Natural killer cell (primary cell): ENCODE measurements at places on chromosomes 6 and 20.

GRCh38 chr20:62876902-62877816 is 15.5 kb upstream of the TCFL5 start:
- no peaks in the 10 kb centered on the region for H3K27me3 ChIP-seq
- H3K36me3 ChIP-seq: peaks cover 18% of the 10 kb centered on the region
- no peak for DNase-seq
- H3K4me3 ChIP-seq: no peak overlapping the region

- H3K27me3 ChIP-seq: no peaks in the 10 kb centered on the region
- H3K27ac ChIP-seq: no peak overlapping the region
- no peak overlapping the region for H3K4me3 ChIP-seq
Observed at GRCh38 chr6:42507901-42508300, 55.9 kb upstream of the UBR2 start.

- no peaks in the 10 kb centered on the region for H3K27me3 ChIP-seq
- H3K27ac ChIP-seq: no peak overlapping the region
- no peaks in the 10 kb centered on the region for H3K36me3 ChIP-seq
- no peaks in the 10 kb centered on the region for H3K4me1 ChIP-seq
Observed at GRCh38 chr6:17536586-17536985, 63.5 kb upstream of the FAM8A1 start.

DNA sequence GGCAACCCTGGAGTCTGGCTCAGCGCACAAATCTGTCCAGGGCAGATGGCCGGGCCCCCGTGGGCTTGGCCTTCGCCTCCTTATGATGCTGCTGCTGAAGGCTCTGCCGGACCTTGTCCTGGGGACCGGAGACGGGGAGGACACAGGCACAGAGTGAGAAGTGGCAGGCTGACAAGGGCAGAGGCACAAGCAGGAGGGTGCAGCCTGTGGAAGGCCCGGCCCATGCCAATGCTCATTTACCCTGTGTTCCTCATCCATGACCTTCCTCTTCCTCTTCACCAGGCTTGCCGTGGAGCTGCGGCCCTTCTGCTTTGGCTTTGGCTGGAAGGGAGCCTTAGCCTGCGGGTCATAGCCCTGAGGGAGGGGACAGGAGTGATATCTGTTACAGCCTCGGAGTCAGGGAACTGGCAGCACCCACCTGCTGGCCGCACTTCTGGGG is 2.4 kb downstream of the B3GALT4 start:
- DNase-seq: no peak
- no peak overlapping the region for H3K4me3 ChIP-seq
- H3K36me3 ChIP-seq: peaks cover 42% of the 10 kb centered on the region
- H3K4me1 ChIP-seq: peaks cover 43% of the 10 kb centered on the region

GRCh38 chr20:63056236-63057170 is 49.7 kb upstream of the BHLHE23 start:
- H3K27ac ChIP-seq: no peak overlapping the region
- H3K36me3 ChIP-seq: no peaks in the 10 kb centered on the region
- peaks cover 7% of the 10 kb centered on the region for H3K4me1 ChIP-seq
- no peak overlapping the region for H3K4me3 ChIP-seq
- peak; percentile 42 for DNase-seq
- H3K27me3 ChIP-seq: no peaks in the 10 kb centered on the region

DNA sequence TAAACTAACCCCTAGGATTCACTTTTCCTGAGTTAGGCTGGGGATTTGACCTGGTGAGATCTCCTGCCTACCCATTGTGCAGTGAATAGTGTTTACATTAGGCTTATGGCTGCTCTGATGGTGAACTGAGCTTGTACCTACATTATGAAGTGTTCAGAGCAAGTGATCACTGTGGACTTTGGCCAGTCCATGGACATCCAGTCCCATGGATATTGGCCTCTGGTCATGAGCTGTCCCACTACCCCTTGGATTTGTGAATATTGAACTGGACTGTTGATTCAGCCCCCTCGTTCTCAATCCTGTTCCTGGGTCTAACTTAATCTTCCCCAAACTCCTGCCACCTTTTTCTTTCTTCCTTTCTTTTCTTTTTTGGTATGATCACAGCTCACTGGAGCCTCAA is 13.8 kb downstream of the ASIP start:
- no peak overlapping the region for H3K4me3 ChIP-seq
- H3K27ac ChIP-seq: no peak overlapping the region
- no peak for DNase-seq
- H3K4me1 ChIP-seq: no peaks in the 10 kb centered on the region

DNA sequence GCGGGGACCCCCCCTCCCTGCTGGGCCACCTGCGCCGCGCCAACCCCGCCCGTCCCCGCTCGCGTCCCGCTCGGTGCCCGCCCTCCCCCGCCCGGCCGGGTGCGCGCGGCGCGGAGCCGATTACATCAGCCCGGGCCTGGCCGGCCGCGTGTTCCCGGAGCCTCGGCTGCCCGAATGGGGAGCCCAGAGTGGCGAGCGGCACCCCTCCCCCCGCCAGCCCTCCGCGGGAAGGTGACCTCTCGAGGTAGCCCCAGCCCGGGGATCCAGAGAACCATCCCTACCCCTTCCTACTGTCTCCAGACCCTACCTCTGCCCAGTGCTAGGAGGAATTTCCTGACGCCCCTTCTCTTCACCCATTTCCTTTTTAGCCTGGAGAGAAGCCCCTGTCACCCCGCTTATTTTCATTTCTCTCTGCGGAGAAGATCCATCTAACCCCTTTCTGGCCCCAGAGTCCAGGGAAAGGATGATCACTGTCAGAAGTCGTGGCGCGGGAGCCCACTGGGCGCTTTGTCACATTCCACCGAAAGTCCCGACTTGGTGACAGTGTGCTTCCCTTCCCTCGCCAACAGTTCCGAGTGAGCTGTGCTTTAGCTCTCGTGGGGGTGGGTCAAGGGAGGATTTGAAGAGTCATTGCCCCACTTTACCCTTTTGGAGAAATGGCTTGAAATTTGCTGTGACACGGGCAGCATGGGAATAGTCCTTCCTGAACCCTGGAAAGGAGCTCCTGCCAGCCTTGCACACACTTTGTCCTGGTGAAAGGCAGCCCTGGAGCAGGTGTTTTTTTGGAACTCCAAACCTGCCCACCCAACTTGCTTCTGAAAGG is 2.1 kb downstream of the VEGFA start:
- DNase-seq: peak; percentile 41
- no peak overlapping the region for H3K27ac ChIP-seq
- H3K27me3 ChIP-seq: peaks cover 26% of the 10 kb centered on the region
- peak overlapping the region; percentile 45 for H3K4me3 ChIP-seq
- no peaks in the 10 kb centered on the region for H3K36me3 ChIP-seq

- no peak overlapping the region for H3K4me3 ChIP-seq
- H3K36me3 ChIP-seq: no peaks in the 10 kb centered on the region
- no peak for DNase-seq
- no peak overlapping the region for H3K27ac ChIP-seq
- H3K27me3 ChIP-seq: no peaks in the 10 kb centered on the region
Observed at GRCh38 chr6:13004601-13005000, 288.0 kb downstream of the PHACTR1 start.

DNA sequence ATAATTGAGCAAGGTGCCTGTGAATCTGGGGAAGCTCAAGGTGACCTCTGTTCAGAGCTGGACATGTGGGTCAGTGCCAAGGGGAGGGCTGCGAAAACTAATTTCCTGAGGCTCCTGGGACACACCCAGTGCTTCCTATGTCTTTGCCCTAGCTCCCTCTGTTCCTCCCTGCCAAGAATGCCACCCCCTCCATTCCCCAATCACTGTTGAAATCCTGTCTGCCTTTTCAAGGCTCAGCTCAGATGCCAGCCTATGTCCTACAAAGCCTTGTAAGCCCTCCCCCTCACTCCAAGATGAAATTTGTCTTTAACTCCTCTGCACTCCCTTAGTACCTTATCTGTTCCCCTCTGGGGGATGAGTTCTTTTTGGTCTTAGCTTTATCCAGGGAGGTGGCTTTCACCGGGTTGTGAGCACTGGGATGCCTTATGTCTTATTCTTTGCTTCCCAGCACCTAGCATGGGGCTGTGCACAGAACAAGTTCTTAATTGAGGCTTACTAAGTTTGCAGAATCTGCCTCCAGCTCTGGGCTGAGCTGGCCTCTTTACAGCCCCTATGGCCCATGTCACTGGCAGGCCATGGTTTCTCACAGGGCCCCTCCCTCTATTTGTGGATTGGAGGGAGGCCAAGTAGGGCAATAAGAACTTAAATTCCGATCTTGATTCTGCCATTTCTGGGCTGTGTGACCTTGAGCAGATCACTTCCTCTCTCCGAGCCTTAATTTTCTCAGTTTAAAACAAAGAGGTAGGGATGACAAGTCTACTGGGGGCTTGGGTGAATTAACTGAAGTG is 51.5 kb upstream of the EPB41L1 start:
- H3K27ac ChIP-seq: no peak overlapping the region
- H3K27me3 ChIP-seq: no peaks in the 10 kb centered on the region
- no peak overlapping the region for H3K4me3 ChIP-seq
- DNase-seq: no peak
- no peaks in the 10 kb centered on the region for H3K36me3 ChIP-seq
- H3K4me1 ChIP-seq: peaks cover 2% of the 10 kb centered on the region

DNA sequence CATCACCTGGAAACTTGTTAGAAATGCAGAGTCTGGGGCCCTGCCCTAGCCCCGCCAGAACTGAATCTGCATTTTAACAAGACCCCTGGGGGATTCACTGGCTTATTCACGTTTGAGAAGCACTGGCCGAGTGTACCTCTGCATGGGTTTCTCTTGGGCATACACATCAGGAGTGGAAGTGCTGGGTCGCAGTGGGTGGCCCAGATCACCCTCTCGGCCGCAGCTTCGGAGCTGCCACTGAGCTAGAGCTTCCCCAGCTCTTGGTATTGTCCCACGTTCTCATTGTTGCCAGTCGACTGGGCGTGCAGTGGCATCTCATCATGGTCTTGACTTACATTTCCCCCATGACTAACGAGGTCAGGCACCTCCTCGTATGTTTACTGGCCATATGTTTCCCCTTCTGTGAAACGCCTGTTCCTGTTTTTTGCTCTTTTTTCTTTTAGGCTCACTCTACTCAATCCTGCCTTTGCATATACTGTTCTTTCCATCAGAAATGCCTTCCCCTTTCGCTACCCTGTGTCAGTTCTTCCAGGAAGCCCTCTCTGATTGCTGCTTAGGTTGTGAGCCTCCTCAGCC is 3.0 kb upstream of the DLGAP4 start:
- H3K27ac ChIP-seq: no peak overlapping the region
- peaks cover 12% of the 10 kb centered on the region for H3K4me1 ChIP-seq
- no peak overlapping the region for H3K4me3 ChIP-seq
- DNase-seq: no peak

DNA sequence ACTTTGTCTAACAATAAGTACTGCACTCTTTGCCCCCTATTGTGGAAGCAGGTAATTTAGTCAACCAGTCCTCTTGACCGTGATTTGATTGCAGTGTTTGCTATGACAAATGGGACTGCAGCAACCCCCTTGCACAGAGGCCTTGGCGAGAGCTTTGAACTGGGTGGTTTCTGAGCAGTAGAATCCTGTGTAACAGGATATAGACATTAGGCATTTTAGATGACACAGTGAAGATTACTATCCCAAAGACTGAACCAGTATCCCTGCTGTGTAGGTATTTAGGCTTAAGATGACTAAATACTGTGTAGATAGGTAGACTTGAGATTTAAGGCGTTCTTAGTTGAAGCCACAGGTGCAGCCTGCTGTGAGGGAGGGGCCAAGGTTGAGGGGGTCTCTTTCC is 9.9 kb downstream of the DNMT3B start:
- no peaks in the 10 kb centered on the region for H3K27me3 ChIP-seq
- no peak overlapping the region for H3K27ac ChIP-seq
- DNase-seq: no peak

- no peak for DNase-seq
- H3K4me1 ChIP-seq: peaks cover 5% of the 10 kb centered on the region
- no peaks in the 10 kb centered on the region for H3K36me3 ChIP-seq
- H3K27me3 ChIP-seq: no peaks in the 10 kb centered on the region
- no peak overlapping the region for H3K27ac ChIP-seq
- H3K4me3 ChIP-seq: no peak overlapping the region
Observed at GRCh38 chr6:159929819-159930218, 39.0 kb downstream of the MAS1 start.

GRCh38 chr6:156944412-156944811 is 167.2 kb downstream of the ARID1B start:
- no peak for DNase-seq
- H3K27me3 ChIP-seq: no peaks in the 10 kb centered on the region
- H3K4me3 ChIP-seq: no peak overlapping the region
- no peak overlapping the region for H3K27ac ChIP-seq
- H3K4me1 ChIP-seq: peaks cover 6% of the 10 kb centered on the region
- H3K36me3 ChIP-seq: no peaks in the 10 kb centered on the region

GRCh38 chr6:15327271-15327670 is 81.4 kb downstream of the JARID2 start:
- no peak for DNase-seq
- no peak overlapping the region for H3K4me3 ChIP-seq
- H3K36me3 ChIP-seq: no peaks in the 10 kb centered on the region
- H3K27ac ChIP-seq: peak overlapping the region; percentile 9

DNA sequence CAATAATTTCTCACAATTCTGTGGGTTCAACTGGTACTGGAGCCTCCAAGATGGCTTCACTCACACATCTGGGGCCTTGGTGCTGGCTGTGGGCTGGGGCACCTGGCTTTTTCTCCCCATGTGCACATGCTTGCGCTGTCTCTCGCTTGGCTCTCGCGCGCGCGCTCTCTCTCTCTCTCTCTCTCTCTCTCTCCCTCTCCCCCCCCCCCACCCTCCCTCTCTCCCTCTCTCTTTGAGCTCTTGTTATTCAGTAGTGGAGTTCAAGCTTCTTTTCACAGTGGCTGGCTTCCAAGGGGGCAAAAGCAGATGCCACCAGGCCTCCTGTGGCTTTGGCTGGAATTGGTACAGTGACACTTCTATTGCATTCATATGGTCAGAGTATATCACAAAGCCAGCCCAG is 10.8 kb upstream of the TBCC start:
- H3K27me3 ChIP-seq: no peaks in the 10 kb centered on the region
- no peak overlapping the region for H3K27ac ChIP-seq
- no peaks in the 10 kb centered on the region for H3K4me1 ChIP-seq
- DNase-seq: no peak
- peaks cover 2% of the 10 kb centered on the region for H3K36me3 ChIP-seq

DNA sequence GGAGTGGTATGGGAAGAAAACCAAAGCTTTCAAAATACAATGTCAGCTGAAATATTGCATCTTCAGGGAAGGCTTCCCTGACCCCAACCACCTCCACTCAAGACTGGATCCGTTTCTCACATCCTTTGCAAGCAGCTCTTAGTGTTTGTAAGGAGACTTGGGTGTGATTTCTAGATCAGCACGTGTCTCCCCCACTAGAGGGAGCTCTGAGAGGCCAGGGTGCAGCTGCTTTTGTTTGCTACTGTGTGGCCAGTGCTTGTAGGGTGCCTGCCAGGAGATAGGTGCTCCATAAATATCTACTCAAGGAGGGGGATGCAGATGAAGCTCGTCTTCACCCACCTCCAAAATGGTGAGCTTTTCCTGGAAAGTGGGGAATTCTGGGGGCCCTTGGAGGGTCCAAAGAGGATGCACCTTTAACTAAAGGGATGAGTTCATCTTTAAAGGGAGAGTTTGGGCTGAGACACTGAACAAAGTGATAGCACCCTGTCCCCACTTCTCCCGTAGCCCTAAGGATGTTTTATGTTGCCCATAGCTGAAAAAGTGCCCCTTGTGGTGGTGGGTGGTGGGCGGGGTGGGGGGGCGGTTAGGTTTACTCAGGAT is 52.6 kb upstream of the MAFB start:
- H3K27me3 ChIP-seq: no peaks in the 10 kb centered on the region
- no peak overlapping the region for H3K27ac ChIP-seq
- no peaks in the 10 kb centered on the region for H3K36me3 ChIP-seq
- H3K4me3 ChIP-seq: no peak overlapping the region

GRCh38 chr6:122751326-122751725 is 28.2 kb upstream of the FABP7 start:
- peak; percentile 25 for DNase-seq
- H3K4me3 ChIP-seq: no peak overlapping the region
- H3K4me1 ChIP-seq: peaks cover 5% of the 10 kb centered on the region
- H3K27ac ChIP-seq: peak overlapping the region; percentile 56
- no peaks in the 10 kb centered on the region for H3K36me3 ChIP-seq
